Tibial nerve (tissue), 4 donors: ENCODE measurements at places on chromosomes 16 and 17. TPM values are rescaled to one million over a fixed set of nuclear protein-coding genes. Genes with fewer than 3 reads are reported as not detected.

SPNS2 gene
- total RNA-seq: 24.6 TPM

C1QTNF1 gene
- 89.4 TPM for total RNA-seq

EPX gene
- total RNA-seq: not detected

MYH2 gene
- total RNA-seq: not detected

CHST5 gene
- total RNA-seq: not detected

PCTP gene
- 30.8 TPM for total RNA-seq

LGALS9B gene
- total RNA-seq: not detected

MARCHF10 gene
- total RNA-seq: 11.7 TPM

SYNRG gene
- total RNA-seq: 42.3 TPM

GP1BA gene
- not detected for total RNA-seq

ARHGDIG gene
- total RNA-seq: not detected

MPP3 gene
- 19.2 TPM for total RNA-seq

BCL6B gene
- total RNA-seq: 2.5 TPM

DUS2 gene
- 22.2 TPM for total RNA-seq

- DNase-seq: peak; percentile 49
Observed at GRCh38 chr17:60139438-60140285, 10.1 kb upstream of the CA4 start.

GRCh38 chr17:80356231-80356856 lies 58.6 kb upstream of the ENDOV start:
- no peak for DNase-seq

GRCh38 chr17:36001110-36001771 lies at the start of gene CCL15:
Gene CCL15 (minus strand): TSS chr17:36001553. CDS start chr17:36001492, 61 bp downstream.
- no peak for DNase-seq

DNA sequence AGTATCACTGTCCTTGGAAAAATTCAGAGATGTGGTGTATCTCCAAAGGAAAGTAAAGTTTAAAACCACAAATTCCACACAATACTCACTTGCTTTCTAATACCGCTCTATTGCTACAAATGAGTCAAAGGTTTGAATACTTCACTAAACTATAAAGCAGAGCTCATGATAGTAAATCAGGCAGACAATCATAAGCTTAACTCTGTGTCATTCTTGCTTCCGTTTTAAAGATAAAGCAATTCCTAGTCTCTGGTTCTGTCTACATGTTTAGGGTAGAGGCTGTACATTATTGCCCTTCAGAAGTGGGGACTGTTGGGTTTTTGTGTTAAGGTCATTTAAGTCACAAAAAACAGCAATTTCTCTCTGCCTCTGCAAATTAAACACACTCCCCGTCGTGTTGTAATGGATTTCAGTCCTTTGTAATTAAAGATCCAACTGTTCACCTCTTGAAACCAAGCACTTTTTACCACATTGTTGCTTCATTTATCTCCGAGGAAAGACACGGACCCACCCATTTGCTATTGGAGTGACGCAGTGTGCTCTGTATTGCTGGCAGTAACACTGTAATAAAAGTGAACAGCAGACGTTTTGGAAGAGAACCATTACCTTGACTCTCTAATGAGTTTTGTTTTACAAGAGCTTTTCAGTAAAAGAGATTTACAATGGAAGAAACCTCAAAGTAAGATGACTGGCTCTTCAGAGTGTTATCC lies 83.1 kb upstream of the CNTNAP4 start:
- DNase-seq: no peak

- no peak for DNase-seq
Observed at GRCh38 chr17:37147301-37147812, 198.6 kb downstream of the AATF start.

GRCh38 chr17:3870871-3871306 lies 22.0 kb downstream of the CAMKK1 start:
- DNase-seq: no peak

DNA sequence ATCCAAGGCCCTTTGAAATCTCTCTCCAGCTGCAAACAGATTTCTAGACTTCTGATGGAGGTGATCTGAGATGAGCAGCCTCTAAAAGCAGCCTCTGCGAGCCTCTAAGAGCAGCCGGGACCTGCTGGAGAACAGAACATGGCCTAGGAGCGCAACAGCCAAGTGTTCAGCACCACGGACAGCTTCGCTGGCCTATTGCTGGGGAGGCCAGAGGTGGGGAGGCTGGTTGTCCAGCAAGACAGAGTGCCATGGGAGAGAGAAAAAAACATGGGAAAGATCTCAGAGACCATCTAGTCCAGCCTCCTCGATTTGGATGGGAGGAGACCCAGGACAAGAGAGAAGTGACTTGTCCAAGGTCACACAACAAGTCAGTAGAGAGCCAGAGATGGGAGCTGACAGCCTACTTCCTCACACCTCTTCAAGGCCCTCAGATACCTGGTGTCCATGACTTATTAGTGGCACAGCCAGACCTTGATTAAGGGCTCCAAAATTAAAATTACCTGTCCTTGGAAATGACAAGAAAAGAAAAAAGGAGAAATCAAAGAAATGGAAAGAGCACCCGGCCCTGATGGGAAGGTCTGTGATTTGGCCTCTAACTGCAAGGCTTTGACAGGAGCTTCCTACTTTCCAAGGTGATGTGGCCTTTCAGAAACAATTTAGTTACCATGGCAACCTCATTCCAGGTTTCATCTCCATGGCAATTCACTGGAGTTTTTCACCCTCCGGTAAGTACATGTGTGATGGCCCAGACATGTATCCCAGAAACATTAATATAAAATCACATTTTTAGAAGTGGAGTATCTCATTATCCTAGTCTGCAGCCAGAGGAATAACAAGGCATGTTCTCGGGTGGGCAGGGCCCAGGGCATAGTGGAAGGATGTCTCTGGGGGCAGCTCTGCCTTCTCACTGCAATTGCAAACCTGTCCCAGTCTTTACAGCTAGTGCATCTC lies 14.5 kb downstream of the RPRML start:
- DNase-seq: no peak

GRCh38 chr17:62112229-62112628 lies 47.2 kb upstream of the MED13 start:
- no peak for DNase-seq

DNA sequence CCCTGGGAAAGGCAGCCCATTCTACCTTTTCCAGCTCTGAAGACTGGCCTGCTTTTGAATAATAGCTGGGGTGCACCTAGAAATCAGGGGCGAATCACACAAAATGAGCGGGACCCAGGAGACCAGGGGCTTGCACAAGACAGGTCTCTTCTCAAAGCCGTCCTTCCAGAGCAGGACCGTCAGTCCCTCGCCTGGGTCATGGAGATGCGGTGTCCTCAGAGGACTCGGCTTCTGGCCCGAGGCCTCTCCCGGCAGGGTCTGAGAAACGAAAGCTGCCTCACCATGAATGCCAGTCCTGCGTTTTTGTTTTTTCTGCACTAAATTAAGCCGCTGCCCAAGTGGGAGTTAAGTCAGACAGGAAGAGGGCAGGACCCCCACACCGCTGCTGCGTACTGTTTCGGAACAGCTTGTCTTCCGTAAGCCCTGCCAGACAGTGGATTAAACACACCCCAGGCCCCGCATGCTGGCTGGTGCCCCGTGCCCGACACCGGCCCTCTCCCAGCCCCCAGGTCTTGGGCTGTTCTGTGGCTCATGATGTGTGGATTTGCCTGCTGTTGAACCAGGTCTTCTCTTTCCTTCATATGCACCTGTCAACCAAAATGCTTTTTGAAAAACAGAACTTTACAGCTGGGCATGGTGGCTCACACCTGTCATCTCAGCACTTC lies 142.1 kb upstream of the RPH3AL start:
- no peak for DNase-seq

GRCh38 chr17:7215136-7215638 lies 4.4 kb downstream of the DLG4 start:
- no peak for DNase-seq

GRCh38 chr17:7045492-7046126 lies 1.7 kb upstream of the SLC16A11 start:
- peak; percentile 74 for DNase-seq

- DNase-seq: no peak
Observed at GRCh38 chr17:77457572-77458201, 316.9 kb downstream of the SEC14L1 start.

DNA sequence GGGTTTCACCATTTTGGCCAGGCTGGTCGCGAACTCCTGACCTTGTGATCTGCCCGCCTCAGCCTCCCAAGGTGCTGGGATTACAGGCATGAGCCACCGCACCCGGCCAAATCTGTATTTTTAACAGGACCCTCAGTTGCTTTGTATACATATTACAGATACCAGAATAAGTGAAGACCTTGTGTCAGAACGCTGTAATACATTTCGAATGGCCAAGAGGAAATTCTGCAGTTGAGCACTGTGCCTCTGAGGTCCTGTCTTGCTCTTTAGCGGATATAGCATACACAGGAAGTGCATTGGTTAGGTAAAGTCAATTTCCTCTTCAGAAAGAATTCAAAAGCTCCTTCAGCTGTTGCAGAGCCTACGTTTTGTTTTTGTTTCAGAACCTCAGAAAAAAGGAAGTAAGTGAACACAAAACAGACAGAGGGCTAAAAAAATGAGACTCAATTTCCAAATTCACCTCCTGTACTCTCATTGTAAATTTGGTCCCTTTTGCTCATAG lies 15.7 kb downstream of the CRLF3 start:
- no peak for DNase-seq

DNA sequence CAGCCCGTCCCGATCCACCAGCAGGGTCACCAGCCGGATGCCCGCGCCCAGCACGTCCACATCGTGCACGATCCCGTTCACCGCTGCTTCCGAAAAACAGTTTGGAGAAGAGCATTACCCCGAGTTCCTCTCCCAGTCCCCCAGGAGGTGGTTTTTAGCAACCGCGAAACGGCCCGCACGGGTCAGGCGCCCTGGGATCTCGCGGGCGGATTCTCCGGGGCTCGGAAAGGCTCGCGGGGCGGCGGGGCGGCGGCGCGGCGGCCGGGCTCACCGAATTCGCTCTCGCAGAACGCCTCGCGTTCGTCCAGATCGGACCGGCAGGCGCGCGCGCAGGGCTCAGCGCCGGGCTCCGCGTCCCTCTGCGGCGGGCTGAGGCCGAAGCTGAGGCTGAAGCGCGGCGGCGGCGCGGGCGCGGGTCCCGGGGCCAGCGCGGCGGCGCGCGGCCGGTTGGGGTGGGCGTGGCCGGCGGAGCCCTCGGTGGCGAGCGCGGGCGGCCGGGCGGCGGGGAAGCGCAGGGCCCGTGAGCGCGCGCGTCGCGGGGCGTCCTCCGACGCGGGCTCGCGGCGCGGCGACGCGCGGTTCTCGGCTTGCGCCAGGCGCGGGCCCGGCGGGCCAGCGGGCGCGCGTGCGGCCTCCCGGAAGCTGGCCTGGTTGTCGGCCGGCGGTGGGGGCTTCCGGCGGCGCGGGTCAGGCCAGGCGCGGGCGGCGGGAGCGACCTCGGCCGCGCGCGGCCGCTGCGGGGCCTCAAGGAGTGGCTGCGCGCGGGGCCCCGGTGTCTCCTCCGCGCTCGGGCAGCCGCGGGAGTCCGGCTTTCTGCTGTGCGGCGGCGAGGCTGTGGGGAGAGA lies 2.9 kb downstream of the C17orf58 start:
- DNase-seq: peak; percentile 68

GRCh38 chr17:21287703-21288449 lies 3.4 kb downstream of the MAP2K3 start:
- DNase-seq: peak; percentile 88

DNA sequence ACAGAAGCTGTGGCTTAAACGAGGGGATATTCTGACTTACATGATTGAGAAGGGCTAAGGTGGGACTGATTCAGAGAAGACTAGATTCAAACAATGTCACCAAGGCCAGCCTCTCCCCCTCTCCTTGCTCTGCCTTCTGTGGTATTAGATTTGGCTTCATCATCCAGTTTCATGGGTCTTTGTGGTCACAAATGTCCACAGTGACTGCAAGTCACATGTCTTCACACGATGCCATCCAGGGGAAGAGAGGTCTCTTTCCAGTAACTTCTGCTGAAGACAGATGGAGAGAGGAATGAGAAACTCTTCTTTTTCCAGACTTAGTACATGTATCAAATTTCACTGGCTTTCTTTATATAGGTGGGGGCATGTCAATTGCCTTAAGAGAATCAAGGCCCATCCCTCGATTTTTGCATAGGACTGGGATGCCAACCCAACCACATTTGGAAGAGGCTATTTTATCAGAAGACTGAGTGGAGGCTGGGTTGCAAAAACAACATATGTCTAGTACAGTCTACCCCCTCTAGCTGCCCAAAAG lies 57.3 kb upstream of the HNF1B start:
- no peak for DNase-seq

- DNase-seq: no peak
Observed at GRCh38 chr16:72566174-72566573, 394.2 kb upstream of the PMFBP1 start.

- DNase-seq: no peak
Observed at GRCh38 chr16:27242398-27242797, 26.2 kb downstream of the NSMCE1 start.

- DNase-seq: no peak
Observed at GRCh38 chr17:74079537-74080300, 123.8 kb upstream of the RPL38 start.

GRCh38 chr17:7654832-7655540 lies 4.3 kb downstream of the ATP1B2 start:
- no peak for DNase-seq

DNA sequence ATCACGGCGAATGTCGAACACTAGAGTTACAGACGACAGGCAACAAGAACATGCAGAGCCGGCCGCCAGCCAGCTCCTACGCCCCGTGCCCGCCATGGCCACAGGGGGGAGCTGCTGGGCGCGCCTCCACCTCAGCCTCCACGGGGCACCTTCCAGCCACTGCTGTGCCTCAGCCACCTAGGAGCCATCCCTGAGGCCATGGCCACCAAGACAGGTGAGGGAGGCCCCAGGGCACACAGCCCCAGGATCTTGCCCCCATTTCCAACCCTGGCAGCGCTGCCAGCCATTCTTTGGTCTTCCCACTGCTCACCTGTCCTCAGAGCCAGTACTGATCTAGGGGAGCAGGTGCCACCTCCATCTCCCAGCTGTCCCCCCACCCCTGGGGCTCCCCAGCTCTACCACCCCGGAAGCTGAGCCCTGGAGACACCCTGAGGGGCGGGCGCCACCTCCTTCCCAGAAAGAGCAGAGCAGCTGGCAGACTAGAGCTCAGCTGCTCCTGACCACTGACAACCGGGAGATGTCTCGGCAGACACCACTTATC lies 11.8 kb downstream of the GNPTG start:
- DNase-seq: peak; percentile 11

DNA sequence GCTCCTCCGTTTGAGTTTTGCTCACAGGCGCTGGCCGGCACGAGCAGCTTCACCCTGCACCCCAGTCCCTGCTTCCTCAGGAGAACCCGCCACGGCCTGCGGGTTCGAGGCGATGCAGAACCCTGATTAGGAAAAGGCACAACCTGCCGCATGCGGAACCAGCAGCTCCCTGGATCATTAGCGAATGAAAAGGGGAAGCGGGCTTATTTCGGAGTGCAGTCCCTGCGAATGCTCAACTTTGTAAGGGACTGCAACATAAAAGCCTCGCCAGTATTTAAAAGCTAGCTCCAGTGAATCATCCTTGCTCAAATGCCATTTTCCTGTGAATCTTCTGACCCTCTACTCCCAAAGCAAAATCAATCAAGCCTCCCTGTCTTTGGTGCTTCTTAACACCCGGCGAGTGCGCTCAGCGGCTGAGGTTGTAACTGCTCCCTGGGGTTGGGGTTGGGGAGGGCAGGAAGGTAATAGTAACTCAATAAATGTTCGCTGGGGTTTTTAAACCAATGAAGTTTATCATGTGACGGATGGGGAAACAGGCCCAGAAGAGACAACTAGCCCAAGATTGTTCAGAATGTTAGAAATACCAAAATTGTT lies 678 bp upstream of the AKAP10 start:
- no peak for DNase-seq
